IPS-NIHi11 (cell line): ENCODE measurements at places on chromosomes 11 and 22.

GRCh38 chr22:31814942-31815341 lies 61.1 kb downstream of the DEPDC5 start:
- DNase-seq = no peak

- no peak for DNase-seq
Observed at GRCh38 chr11:65445604-65446445, 23.2 kb downstream of the NEAT1 start.

DNA sequence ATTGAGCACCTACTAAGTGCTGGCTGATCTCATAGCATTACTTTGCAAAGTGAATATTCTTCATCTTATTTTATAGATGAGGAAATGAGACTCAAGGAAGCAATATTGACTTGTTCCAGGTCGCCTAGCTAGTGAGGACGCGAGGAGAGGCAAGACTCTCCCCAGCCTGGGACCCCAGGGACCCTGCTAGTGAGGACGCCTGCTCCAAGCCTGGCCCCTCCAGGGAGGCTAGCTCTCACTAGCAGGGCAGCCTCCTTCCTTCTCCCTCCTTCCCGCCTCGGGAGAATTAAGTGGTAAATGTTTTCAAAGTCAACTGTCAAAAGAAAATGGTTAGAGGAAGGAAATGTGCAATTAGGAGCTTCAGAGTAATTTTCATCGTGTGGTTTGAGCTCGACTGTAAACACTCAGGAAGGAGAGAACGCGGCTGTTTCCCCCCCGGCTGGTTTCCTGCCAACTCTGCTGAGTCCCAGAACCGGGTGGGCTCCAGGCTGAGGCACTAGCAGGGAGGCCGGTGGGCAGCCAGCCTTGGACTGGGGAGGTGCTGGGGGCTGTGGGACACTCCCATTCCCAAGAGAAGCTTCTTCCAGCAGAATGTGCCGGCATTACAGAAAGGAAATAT lies 17.9 kb downstream of the MYEOV start:
- no peak for DNase-seq

GRCh38 chr22:43667656-43668055 lies 144.4 kb downstream of the EFCAB6 start:
- DNase-seq = no peak

DNA sequence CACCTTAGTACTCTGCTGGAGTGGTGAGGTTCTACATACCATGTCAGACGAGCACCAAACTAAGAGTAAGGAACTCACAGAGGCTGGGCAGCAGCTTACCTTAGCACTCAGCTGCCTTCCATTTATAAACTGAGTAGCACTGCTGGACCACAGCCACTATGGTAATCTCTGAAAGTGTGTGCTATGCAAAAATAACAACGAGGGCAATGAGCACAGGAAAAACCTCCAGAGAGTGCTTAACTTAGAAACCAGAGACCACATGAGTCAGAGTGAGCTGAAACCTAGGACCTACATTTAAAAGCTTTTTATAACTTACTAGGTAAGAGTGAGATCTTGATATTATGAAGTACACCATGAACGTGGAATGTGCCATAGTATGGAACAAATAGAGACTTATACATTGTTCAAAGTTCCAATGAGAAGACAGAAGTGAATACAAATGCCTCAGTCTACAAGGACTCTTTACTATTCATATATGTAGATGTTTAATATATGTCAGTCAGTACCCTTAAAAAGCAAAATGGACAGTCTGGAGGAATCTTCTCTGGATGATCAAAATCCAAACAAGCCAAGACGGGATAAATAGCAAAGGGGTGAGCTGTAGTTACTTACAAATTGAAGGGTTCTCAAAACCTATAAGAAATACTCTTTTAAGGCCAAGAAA lies 17.2 kb upstream of the CD59 start:
- no peak for DNase-seq

- DNase-seq = peak; percentile 82
Observed at GRCh38 chr11:75388386-75389275, 10.7 kb upstream of the RPS3 start.

GRCh38 chr11:117281159-117281558 lies 10.0 kb upstream of the BACE1-AS start:
- no peak for DNase-seq

DNA sequence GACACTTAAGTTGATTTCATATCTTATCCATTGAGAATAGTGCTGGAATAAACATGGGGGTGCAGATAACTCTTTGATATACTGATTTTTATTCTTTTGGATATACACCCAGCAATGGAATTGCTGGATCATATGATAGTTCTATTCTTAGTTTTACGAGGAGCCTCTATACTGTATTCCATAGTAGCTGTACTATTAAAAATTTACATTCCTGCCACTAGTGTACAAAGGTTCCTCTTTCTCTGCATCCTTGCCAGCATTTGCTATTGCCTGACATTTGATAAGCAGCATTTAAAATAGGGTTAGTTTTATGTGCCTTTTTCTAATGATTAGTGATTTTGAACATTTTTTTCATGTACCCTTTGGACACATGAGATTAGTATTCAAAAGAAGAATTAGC lies 554.2 kb downstream of the JRKL start:
- no peak for DNase-seq

DNA sequence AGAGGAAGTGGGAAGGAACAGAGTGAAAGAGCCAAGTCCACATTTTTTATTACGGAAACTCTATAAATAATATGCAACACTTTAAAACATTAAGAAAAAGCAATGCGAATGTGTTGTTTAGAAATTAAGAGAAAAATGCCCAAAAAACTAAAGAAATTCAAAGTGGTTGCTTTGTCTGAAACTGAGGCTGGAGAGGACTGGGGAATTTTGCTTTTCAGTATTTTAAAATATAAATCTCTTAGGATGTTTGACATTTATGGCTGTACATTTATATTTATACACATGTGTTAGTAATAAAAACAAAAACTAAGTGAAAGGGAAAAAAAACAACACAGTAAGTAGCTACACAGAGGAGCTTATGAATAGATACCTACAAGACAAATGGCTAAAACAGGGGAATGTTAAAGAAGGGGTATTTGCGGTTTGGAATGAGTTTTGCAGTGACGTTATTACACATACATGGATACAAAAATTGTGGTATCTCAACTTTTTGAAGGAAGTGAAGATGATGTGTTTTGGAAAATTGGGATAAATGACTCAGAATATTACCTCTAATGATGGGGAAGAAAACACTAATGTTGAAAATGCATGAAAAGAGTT lies 97.0 kb upstream of the DRD2 start:
- DNase-seq = no peak

DNA sequence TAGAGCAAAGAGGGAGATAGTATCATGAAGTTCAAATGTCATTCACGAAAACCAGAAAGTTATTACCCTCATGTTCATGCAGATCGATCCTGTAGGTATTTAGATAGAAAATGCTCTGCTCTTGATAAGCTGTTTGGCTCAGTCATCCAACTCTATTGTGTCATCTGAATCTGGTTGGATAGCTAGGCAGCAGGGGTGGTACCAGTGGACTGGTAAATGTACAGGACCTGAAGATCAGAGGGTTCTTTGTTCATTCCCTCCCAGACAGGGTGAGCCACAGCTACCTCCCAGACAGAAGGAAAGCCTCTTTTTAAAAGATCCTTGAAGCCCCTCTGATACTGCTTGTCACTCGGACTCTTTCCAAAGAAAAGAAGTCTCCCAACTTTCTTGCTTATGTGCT lies 29.8 kb upstream of the DRD2 start:
- no peak for DNase-seq

- no peak for DNase-seq
Observed at GRCh38 chr22:30717331-30717921, 22.8 kb downstream of the OSBP2 start.

DNA sequence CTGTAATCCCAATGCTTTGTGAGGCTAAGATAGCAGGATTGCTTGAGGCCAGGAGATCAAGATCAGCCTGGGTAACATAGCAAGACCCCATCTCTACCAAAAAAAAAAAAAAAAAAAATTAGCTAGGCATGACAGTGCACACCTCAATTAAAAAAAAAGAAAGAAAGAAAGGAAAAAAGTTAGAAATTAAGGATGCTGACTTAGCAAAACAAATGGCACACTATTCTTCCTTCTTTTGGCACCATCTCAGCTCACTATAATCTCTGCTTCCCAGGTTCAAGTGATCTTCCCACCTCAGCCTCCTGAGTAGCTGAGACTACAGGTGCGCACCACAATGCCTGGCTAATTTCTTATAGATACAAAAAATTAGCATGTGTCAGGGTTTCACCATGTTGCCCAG lies 33.9 kb downstream of the PC start:
- no peak for DNase-seq

- no peak for DNase-seq
Observed at GRCh38 chr22:21650823-21651520, 8.9 kb downstream of the SDF2L1 start.

DNA sequence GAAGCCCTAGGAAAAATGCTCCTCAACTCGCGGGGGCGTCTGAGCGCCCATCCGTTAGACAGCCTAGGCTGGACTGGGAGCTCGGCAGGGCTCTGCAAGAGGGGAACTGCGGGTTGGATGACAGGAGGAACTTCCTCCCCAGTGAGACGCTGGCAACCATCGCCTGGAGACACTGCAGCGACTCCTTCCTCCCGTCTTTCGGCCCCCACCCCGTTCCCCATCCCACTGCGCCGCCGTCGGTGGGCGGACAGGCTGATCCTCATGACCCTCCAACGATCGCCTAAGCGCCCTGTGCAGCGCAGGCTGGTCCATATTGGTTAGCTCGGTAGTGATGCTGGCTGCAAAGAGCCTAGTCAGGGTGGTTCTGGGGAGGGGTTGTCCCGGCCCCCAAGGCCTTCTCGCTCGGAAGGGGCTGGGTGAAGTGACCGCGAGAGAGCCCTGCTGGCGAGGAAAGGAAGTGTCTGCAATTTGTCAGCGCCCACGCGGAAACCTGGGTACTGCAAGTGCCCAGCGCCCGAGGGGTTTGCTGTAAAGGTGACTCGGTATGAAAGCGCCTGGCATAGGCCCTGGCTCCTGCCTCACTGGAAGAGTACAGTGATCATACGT lies 638 bp downstream of the NRGN start:
- no peak for DNase-seq

DNA sequence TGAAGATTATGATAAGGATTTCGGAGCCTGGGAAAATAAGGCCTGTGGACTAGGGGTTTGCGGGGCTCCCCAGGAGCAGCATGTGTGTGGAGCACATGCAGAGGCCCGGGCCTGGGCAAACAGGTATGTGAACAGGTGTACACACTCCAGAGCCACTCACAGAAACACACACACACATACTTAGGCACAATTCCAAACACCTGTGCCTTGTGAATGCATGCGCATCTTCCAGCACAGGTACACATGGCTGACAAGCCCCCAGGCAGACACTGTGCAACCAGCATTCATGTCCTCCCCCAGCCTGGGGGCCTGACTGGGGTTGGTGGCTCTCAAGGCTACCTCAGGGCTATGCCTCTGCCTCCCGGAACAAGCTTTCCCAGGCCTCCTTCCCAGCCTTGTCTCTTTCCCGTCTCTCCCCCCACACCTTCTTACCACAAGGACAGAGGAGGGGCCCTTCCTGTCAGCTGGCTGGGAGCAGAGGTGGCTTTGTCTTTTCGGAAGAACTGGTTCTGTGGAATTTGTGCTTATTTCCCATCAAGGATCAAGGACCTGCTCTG lies 2.6 kb upstream of the P2RY6 start:
- peak; percentile 49 for DNase-seq

DNA sequence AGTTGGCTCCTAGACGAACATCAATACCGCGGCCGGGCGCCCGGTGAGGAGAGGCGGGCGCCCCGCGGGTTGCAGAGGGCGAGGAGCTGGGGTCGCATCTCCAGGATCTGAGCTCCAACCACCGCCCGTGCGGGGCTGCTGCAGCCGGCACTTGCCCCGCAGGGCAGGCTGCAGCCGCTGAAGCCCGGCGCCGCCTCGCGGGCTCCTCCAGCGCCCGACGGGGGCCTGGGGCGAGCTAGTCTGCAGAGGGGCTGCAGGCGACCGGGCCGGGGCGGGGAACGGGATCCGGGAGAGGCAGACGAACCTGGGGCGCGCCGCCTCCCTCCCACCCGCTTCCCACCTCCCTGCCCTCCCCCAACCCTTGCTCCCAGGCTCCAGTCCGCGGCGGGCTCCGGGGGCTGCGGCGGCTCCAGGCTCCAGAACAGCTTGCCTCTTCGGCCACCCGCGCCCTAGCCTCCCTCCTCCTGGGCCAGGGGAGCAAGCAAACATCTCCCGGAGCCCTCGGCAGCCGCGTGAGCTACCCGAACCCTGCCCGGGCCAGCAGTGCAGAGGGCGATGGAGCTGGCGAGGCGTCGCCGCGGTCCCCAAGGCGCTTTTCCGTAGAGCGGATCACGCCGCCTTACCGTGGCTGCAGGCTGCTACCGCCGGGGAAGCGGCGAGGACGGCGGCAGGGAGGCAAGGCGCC lies 802 bp downstream of the TENM4 start:
- peak; percentile 48 for DNase-seq

GRCh38 chr11:678297-678696 lies 16.7 kb downstream of the DEAF1 start:
- no peak for DNase-seq

- no peak for DNase-seq
Observed at GRCh38 chr11:85809191-85809590, 1.8 kb downstream of the SYTL2 start.

- peak; percentile 45 for DNase-seq
Observed at GRCh38 chr11:31875866-31876560, 64.9 kb upstream of the PAX6 start.

DNA sequence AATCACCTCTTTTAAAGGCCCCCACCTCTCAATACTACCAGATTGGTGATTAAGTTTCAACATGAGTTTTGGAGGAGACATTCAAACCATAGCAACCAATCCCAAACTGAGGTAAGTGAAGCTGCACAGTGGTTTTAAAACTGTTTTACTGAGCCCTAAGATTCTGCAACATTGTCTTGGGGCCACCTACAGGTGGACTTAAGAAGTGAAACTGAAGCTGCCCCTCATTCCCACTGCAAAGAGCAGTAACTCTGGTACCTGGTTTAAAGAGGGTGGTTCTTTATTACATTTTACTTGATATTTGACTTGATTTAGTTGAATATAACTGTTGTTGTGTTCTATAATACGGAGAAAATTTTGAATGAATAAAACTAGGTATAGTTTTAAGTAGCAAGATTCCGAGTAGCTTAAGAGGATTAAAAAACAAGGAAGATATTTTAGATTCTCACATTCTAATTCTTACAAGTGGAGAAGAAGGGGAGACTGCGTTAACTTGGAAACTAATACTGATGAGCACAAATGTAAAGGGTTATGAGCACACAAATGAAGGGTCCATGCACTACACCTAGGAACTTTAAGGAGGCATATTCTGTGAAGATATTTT lies 26.7 kb downstream of the SYT9 start:
- peak; percentile 66 for DNase-seq
